ENCODE measurements at places on chromosomes 2 and 18.
A peak's percentile ranks its signal among the peaks of the same experiment; 100 is the strongest.

GRCh38 chr18:48761582-48761981 lies 189.2 kb downstream of the SMAD7 start:
- DNase-seq = no peak

- DNase-seq = no peak
These were observed 23.6 kb upstream of the KYNU start for GRCh38 chr2:142853912-142854311.

DNA sequence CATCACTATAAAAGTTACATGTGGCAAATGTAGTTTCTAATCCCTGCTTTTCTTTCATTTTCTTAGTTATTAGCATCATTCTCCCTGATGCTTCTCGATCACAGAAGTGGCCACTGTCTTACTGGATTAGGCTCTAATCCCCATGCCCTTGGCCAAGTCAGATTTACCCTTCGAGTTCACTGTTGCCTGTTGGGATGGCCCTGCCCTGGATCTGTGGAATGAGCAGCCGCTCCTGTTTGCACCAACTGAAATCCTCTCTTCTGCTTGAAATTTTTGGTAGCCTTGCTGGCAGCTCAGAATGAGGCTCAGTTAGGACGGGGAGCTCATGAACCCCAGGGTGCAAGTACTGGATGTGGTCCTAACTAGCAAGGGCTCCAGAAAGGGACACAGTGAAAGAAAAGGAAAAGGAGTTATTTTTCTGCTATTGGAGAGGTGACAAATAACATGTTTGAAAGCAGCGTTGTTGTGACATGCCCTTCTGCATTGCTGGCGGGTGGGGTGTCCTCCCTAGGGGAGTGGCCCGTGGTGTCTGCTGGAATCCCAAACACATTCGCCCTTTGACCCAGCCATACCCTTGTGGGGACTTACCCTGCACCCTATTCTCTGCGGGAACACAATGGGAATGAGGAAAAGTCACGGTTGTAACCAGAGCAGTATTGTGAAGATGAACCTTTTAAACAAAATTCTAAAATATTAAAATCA lies 34.5 kb downstream of the RBFA start:
- no peak for DNase-seq

GRCh38 chr2:236997069-236997715 lies 88.5 kb upstream of the COPS8 start:
- no peak for DNase-seq

DNA sequence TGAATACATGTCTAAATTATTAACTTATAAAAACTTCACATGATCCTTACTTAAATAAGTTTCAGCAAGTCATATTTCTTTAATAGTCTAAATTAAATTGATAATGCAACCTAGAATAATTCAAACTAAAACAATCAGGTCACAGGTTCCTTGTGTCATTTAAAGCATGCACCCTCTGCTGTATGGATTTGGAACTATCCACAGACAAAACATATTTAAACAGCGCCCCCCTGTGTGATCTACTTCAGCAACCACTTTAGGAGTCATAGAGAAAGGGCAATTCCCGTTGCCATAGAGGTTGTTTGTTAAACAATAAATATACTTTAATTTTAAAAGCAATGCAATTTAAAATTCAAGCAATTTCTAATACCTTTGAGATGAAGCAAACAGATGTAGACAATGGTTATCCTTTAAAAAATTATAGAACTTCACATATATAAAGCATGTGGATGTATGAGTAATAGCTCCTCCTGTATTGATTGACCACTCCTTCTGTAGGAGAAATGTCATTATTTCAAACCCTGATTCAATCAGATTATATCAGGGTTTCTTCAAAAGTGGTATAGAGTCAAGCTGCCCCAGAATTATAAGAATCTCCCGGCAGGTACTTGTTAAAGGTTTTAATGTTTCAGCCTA lies 21.2 kb downstream of the GRB14 start:
- peak; percentile 25 for DNase-seq

- DNase-seq = peak; percentile 44
These were observed 58.7 kb upstream of the SP3 start for GRCh38 chr2:174023591-174024523.

DNA sequence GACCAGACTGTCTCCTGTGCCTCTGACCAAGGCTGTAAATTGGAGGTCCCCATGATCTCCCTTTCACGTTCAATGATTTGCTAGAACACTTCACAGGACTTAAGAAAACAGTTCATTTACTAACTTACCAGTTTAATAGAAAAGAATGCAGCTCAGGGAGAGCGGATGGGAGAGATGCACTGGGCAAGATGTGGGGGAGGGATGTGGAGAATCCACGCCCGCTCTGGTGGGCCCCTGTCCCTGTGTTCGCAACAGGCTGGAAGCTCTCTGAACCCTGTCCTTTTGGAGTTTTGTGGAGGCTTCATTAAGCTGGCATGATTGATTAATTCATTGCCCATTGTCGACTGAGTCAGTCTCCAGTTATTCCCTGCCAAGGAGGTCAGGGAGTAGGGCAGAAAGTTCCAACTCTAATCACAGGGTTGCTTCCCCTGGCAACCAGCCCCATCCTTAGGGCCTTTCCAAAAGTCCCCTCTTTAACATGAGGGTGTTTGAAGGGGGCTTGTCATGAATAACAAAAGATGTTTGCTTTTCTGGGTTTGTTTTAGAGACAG lies 257.1 kb downstream of the ACKR3 start:
- no peak for DNase-seq

- no peak for DNase-seq
These were observed 65.5 kb downstream of the BCL2L11 start for GRCh38 chr2:111186121-111186715.

- DNase-seq = no peak
These were observed 2.3 kb upstream of the KIF1A start for GRCh38 chr2:240822280-240822847.

GRCh38 chr2:55772109-55772980 lies 78.7 kb upstream of the PNPT1 start:
- DNase-seq = no peak

GRCh38 chr2:204110338-204110741 lies 173.8 kb downstream of the ICOS start:
- DNase-seq = no peak

DNA sequence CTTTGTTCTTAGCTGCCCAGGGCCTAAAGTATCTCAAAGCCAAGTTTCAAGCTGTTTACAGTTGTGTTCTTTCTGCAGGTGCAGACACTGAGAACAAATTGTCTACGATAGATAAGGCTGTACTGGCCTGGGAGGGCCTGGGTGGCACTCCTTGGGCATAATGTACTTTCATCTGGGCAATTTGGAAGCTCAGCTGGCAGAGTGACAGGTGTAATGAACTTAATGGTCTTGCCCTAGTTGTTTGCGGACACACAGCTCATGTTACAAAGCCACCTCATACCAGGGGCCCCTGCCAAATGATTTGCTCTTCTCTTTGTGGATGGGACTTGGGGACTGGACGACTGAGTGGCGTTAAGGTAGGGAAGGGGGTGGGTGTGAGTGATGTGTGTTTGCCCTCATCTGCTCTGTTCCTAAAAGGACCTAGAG lies 4.3 kb downstream of the LDLRAD4 start:
- no peak for DNase-seq

GRCh38 chr2:233855345-233855744 lies 1.0 kb upstream of the HJURP start:
- no peak for DNase-seq
